ENCODE measurements at places on chromosomes 16 and 17.

DNA sequence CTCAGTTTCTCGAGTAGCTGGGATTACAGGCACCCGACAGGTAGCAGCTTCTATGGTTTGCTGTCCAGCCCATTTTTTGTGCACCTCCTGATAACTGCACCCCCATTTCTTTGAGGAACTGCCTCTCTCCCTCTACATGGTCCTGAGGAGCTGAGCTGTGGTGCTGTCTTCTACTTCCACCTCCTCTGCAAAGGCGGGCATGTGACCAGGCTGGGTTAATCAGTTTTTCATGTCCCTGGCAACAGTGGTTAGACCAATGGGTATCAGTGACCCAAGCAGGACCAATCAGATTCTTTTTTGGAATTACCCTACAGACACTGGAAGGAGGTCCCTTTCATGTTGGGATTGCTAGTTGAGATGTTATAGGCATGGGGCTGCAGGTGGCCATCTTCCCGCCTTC, 41.3 kb downstream of the TBX21 start:
- DNase-seq, result no peak

DNA sequence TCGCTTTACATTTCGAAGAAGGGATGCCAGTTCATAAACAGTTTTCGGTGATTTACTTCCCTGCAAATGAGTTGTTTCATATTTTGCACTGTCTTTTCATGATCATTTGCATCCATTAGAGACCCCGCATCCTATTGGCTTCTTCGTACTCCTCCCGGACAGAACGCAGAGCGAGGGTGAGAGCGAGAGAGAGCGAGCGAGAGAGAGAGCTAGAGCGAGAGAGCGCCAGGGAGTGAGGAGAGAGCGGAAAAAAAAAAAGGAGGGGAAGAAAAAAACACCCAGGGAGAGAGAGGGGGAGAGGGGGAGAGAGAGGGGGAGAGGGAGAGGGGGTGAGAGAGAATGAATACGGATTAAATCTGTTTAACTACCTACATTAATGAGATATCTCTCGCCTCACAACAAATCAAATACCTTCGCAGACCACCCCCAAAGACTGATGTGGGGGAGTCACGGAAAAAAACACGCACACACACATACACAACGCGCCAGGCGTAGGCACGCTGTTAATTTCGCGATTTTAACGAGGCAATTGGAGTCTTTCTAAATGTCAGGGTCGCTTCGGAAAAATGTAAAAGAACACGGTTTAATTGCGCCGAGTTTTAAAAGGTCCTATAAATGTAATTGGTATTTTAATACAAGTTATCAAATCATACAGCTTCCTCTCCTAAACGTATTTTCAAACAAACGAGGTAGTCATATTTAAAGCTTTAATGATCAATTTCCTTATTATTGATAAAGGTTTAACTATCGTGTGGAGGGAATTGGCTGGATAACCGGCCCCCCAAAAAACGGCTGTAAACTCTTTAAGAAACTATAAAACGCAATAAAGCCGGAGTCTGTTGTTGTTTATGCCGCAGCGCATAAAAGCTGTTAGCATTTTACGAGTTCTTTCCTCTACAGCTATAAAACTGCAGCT, at the start of gene HOXB8:
Gene HOXB8 (minus strand): TSS at position 246 of the 916 bp plus-strand sequence. CDS start 588 bp downstream, outside the sequence.
- no peak for DNase-seq

DNA sequence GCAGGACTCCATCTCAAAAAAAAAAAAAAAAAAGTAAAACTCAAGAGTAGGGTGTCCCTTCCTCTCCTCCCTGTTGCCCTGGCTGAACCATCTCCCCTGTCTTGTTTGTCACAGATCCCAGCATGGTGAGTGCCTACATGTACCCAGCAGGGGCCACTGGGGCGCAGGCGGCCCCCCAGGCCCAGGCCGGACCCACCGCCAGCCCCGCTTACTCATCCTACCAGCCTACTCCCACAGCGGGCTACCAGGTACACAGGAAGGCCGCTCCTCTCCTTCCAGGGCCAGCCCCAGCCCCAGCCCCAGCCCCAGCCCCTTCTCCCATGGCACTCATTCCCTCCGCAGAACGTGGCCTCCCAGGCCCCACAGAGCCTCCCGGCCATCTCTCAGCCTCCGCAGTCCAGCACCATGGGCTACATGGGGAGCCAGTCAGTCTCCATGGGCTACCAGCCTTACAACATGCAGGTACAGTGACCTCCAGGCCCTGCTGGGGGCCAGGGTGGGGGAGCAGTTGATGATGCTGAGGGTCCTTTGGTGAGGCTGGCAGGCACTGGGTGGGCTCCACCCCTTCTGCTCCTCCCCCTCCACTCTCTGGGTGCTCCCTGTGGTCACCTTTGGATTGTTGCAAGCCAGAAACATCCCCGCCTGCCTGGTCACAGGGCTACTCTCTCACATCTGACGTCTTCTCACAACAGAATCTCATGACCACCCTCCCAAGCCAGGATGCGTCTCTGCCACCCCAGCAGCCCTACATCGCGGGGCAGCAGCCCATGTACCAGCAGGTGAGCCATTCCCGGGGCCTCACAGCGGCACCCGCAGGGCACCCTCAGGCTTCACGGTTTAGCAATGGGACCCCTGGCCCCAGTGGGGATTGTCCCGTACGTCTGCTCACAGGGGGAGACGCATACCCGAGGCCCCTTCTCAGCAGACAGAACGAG, 2.5 kb upstream of the MRPL12 start:
- DNase-seq, result no peak

DNA sequence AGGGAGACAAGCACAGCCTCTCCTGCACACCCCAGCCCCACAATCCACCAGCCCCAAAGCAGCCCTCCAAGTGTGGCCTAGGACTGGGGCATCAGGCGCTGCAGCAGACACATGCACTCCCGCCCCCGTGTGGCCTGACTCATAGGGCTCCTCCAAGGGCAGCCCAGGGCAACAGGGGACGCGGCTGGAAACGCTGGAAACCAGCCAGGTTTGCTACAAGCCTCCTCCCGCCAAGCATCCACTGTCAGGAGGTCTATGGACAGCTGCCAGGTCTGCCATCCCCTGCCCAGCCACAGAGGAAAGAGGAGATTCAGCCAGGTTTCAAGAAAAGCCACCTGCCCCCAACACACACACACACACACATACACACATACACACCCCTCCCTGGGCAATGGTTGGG, 25.8 kb downstream of the SRCIN1 start:
- DNase-seq, result no peak

GRCh38 chr17:66309793-66310192, 7.4 kb downstream of the PRKCA start:
- no peak for DNase-seq

- DNase-seq, result no peak
Observed at GRCh38 chr17:76267051-76267576, 2.0 kb downstream of the UBALD2 start.

DNA sequence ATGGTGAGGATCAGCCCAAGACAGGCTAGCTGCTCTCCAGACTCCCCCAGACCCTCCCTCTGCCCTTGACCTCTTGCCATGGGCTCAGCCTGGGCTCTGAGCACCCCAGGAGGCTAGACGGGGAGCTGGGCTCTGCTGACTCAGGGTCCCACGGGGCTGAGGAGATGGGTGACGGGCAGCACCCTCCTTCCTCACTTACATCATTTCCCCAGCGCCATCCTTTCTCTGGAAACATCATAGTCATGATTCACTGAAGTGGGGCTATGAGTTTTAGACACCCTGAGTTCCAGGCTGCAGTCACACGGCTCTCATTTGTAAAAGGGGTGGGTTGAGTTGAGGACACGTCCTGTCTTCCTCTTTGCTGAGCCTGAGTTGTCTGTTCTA, 3.0 kb upstream of the ITGAX start:
- DNase-seq, result no peak

- no peak for DNase-seq
Observed at GRCh38 chr17:18318117-18318516, 3.0 kb downstream of the SMCR8 start.

DNA sequence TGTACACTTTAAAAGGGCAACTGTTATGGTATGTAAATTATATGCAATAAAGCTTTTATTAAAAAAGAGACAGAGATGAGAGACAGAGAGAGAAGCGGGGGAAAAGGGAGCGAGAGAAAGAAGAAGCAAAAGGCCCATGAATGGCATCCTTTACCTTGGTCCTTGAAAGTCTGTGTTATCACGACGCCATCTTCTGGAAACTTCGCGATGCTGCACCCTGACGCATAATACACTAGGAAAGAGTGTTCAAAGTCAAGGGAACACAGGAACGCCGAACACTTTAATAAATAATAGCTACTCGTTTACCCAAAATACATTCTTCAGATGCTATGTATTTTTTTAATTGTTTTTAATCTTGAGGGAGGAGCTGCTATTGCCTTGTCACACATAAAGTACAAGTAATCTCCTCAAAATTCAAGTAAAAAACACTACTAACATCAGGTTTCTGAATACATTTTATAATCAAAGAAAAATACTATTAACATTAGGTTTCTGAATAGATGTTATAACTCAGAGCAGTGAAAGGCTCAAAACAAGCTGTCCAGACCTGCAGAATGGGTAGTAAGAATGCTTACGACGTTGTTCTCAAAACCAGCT, 23.0 kb upstream of the SLC38A8 start:
- DNase-seq, result no peak

GRCh38 chr17:18076936-18077335, 10.8 kb upstream of the DRG2 start:
- DNase-seq, result no peak

GRCh38 chr17:58344791-58345157, 7.2 kb downstream of the SUPT4H1 start:
- DNase-seq, result no peak

GRCh38 chr17:559551-560431, 154.8 kb downstream of the VPS53 start:
- no peak for DNase-seq

- DNase-seq, result no peak
Observed at GRCh38 chr16:71894229-71894920, 956 bp upstream of the IST1 start.

DNA sequence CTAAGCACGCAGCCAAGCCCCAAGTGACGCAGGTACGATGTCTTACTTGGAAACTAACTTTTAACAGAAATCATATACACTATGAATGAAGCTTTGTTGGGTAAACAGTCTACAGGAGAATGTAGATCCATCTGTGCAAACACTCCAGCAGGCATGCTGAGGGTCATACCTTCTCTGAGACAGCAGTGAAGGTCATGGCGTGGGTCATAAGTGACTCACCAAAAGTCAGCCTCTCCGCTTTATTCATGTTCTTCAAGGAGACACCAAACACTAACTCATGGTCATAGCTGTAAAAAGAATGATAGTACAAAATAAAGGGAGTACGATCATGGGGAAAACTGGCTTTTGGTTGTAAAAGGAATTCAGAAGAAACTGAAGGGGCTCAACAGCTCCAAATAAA, 20.6 kb downstream of the BLMH start:
- DNase-seq, result no peak

Data from stimulated activated CD8-positive, alpha-beta memory T cell treated with anti-CD3 and anti-CD28 coated beads, Interleukin-7, amount 100 ng/mL, for 1 hour (primary cell).